ENCODE measurements at places on chromosomes 4 and X. TPM values are rescaled to one million over a fixed set of nuclear protein-coding genes. Genes with fewer than 3 reads are reported as not detected.

DNA sequence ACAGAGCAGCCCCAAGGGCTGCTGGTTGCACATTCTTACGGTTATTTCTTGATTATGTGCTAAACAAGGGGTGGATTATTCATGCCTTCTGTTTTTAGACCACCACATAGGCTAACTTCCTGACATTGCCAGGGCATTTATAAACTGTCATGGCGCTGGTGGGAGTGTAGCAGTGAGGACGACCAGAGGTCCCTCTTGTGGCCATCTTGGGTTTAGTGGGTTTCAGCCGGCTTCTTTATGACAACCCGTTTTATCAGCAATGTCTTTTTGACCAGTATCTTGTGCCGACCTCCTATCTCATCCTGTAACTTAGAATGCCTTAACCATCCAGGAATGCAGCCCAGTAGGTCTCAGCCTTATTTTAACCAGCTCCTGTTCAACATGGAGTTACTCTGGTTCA is 212.4 kb upstream of the GRID2 start:
- no peak for DNase-seq

GRCh38 chr4:154982187-154983047 is 201.3 kb downstream of the RBM46 start:
- peak; percentile 40 for DNase-seq

GRCh38 chr4:41290479-41290878 is 33.8 kb downstream of the UCHL1 start:
- DNase-seq = no peak

GRCh38 chr4:158945529-158946108 is 157.3 kb upstream of the RAPGEF2 start:
- DNase-seq = no peak

- no peak for DNase-seq
Measured at GRCh38 chr4:19298998-19299397, 952.7 kb upstream of the SLIT2 start.

- no peak for DNase-seq
Measured at GRCh38 chr4:56240554-56241174, 146.6 kb downstream of the AASDH start.

- DNase-seq = peak; percentile 0
Measured at GRCh38 chr4:133969202-133969848, 232.3 kb downstream of the PABPC4L start.

DNA sequence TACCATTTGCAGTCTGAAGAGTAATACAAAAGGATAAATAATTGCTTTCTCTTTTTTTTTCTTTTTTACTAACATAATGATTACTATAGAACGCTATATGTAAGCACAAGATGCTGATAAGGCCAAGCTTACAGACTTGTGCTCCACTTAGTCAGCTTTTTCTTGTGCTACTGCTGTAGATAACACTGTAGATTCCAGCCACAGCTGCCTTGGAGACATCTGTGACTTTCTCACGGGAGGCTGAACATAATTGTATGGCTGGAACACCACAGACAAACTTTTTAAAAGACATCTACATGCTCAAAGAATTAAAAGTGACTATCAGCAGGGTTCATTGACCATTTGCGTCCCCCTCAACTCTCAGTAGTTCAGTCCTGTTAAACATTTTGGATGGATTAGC is 381.7 kb upstream of the AMOT start:
- no peak for DNase-seq

- no peak for DNase-seq
Measured at GRCh38 chr4:54050214-54050904, 14.0 kb downstream of the CHIC2 start.

GRCh38 chr4:100130964-100131363 is 59.3 kb downstream of the DDIT4L start:
- no peak for DNase-seq

DNA sequence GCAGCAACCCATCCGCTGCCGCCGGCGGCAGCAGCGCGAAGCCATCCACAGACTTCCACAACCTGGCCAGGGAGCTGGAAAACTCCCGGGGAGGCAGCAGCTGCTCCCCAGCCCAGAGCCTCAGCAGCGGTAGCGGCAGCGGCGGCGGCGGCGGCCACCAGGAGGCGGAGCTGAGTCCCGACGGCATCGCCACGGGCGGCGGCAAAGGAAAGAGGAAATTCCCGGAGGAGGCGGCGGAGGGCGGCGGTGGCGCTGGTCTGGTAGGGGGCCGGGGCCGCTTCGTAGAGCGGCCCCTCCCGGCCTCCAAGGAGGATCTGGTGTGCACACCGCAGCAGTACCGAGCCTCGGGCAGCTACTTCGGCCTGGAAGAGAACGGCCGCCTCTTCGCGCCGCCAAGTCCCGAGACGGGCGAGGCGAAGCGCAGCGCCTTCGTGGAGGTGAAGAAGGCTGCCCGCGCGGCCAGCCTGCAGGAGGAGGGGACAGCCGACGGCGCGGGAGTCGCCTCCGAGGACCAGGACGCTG is 4.9 kb downstream of the PRDM8 start:
- peak; percentile 88 for DNase-seq

GRCh38 chrX:45172890-45173289 is 27.8 kb downstream of the DIPK2B start:
- no peak for DNase-seq

DNA sequence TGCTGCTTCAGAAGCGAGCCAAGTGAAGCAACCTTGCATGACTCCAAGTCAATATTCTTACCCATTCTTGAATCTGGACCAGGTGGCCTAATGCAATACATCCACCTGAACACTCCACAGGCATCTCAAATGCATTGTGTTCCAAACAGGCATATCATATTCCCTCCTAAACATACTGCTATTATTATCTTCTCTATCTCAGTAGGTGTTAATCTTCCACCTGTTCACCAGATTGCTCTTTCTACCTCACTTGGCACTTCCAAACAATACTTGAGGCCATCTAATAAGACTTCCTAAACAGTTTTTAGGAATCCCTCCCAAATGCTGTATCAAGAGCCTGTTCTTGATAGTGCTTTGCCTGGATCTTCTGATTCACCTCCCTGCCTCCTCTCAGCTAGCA is 90.7 kb downstream of the GPRIN3 start:
- no peak for DNase-seq

DNA sequence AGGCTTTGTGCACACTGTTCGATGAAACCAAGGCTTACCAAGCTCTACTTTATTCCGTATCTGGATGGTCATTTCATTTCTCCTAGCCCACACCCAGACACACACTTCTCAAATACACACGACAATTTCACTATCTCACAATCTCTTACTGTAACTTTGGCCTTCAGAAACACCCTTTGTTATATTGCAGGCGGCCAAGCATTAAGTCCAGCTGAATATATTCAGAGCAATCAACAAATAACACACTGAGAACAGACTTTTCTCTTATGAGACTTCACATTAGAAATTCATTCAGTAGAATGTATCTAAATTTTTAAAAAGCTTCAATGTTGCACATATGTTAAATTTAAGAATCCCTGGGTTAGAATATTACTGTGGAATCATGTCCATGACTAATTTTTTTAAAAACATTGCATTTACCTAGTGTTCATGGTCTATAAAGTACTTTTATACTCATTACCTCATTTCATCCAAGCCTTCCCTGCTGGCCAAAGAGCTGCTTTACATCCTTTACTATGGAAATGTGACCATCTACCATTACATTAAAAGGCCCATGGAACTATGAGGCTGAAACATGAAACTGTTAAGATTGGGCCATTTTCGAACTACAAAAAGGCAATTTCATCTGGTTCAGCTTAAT is 10.5 kb upstream of the MAGEB17 start:
- DNase-seq = no peak

The GJB1 gene
- polyA plus RNA-seq = not detected

The STPG2 gene
- polyA plus RNA-seq = not detected

The BRS3 gene
- not detected for polyA plus RNA-seq

The UBE2D3 gene
- 273 TPM for polyA plus RNA-seq

The FGF5 gene
- polyA plus RNA-seq = 0.31 TPM

The PCYT1B gene
- polyA plus RNA-seq = 1.2 TPM
